ENCODE measurements at places on chromosomes 2 and 18.

- DNase-seq, result no peak
Measured at GRCh38 chr2:100437751-100438150, 20.3 kb upstream of the CHST10 start.

GRCh38 chr2:71962911-71963694 lies 184.6 kb downstream of the CYP26B1 start:
- no peak for DNase-seq

- no peak for DNase-seq
Measured at GRCh38 chr2:39902103-39902502, 123.0 kb upstream of the THUMPD2 start.

- DNase-seq, result no peak
Measured at GRCh38 chr2:158893026-158893425, 75.4 kb upstream of the TANC1 start.

GRCh38 chr2:15383695-15384350 lies 177.3 kb downstream of the NBAS start:
- DNase-seq, result no peak

GRCh38 chr18:46335534-46336101 lies 231.4 kb downstream of the HAUS1 start:
- no peak for DNase-seq

DNA sequence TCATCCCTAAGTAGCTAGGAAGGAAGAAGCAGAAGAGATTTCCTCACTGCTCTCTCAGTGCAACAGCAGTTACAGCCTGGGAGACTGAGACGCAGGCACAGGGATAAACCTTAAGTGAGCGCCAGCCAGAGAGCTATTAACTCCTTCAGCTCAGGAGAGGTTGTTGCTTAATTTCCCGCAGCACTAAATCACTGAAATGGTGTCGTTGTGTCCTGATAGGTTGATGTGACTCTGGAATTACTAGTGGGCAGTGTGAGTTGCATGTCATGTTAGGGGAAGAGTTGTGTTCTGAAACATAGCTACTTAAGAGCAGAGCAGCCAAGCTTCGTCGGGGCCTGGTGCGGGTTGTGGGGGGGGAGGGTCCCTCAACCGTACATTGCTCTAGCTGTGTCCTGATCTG lies 225.8 kb downstream of the NAPG start:
- no peak for DNase-seq

- no peak for DNase-seq
Measured at GRCh38 chr2:54083445-54083844, 32.0 kb upstream of the ACYP2 start.

DNA sequence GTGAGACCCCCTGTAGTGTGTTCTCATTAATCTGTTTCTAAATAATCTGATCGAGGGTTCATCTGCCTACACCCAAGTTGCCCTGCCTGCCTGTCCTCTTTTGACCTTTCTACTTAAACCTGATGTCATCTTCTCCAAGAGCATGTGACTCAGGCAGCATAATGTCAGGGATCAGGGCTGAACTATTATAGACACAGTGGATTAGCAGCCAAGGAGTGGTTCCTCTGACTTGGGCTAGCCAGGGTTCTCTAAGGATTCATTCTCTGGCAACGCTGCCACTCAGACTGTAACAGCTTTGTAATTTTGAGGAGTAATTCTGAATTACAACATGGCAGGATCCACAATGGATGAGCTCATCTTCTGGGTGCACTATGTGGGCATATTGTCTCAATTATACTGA lies 124.0 kb downstream of the MDH1 start:
- no peak for DNase-seq

- DNase-seq, result no peak
Measured at GRCh38 chr2:131042148-131042775, 51.0 kb downstream of the FAM168B start.

GRCh38 chr2:156626931-156627330 lies 190.8 kb downstream of the GPD2 start:
- no peak for DNase-seq

- DNase-seq, result no peak
Measured at GRCh38 chr2:37721201-37721560, 49.7 kb upstream of the CDC42EP3 start.

GRCh38 chr2:86021396-86022378 lies 84.0 kb downstream of the POLR1A start:
- DNase-seq, result no peak

DNA sequence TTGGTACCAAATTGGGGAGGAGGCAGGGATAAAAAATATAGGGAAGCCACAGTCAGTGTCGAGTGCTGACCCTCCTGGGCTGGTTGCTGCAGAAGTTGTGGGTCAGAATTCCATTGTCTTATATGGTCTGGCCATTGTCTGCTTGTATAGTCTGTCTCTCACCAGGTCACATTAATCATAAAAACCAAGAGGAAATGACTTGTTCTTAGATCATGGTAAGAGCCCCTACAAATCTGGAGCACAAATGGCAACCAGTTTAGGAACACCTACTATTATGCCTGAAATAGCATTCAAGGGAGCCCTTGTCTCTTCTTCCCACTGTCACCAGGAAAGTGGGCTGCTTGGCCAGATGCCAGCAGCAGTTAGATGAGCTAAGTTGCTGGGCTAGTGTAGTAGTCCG lies 119.7 kb upstream of the RMP24 start:
- DNase-seq, result no peak

GRCh38 chr2:120716641-120717585 lies 18.8 kb upstream of the GLI2 start:
- no peak for DNase-seq

DNA sequence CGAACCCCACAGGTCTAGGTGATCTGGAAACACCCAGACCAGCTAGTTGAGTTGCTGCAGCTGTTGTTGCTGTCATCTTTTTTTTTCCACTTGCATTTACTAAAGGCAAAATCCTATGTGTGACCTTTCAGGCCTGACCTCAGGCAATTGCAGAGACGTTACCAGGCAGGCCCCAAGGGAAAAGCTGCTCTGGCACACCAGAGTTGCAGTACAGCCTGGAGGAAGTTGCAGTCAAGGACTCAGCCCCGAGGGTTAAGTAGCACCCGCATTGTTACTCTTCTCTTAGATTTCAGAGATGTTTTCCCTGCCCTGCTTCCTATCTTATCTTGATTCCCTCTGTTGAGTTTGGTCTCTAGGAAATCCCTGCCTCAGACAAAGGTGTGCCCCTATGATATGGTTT lies 45.2 kb upstream of the SMAD2 start:
- DNase-seq, result no peak

GRCh38 chr2:14340703-14341102 lies 291.8 kb upstream of the LRATD1 start:
- DNase-seq, result no peak

GRCh38 chr2:113898081-113898480 lies 8.2 kb downstream of the ACTR3 start:
- no peak for DNase-seq

DNA sequence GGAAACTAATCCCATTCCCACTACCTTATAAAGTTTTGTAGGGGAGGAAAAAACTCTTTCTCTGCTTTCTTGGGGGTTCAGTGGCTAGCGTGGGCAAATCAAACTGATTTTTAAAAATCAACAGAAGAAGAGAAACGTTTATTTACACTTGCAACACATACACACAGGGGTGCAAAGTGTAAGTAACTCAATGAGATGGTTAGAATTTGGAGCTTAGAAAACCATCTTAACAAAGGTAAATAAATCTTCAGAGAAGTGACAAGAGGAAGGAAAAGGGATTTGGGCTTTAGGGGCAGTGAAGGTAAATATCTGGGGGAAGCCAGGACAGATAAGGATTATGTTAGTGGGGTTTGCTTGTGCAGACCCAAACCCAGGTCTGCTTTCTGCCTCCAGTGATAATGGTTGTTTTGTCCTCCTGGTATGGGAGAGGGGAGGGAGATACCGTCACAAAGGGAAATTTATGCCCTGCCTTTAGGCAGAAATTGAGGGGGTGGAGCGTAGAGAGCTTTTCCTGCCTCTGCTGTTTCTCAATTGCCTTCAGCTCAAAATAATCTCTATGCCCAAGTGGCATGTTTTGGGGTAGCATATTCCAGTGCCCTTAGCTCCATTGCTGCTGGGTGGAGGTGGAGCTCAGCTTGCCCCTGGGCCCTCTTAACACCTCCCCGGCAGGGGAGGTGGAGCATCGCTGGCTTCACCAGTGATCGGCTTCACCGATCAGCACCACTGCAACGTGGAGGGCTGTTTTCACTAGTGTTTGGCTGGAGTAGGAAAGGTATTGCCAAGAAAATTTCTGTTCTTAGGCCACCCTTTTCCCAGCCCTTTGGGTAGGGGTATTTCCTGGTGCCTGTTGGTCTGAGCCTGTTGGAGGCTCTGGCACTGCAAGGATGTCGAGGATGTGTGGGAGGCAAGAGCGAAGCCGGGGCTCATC lies 92.2 kb downstream of the TEX51 start:
- DNase-seq, result no peak

GRCh38 chr2:236849508-236849907 lies 236.2 kb upstream of the COPS8 start:
- DNase-seq, result no peak

DNA sequence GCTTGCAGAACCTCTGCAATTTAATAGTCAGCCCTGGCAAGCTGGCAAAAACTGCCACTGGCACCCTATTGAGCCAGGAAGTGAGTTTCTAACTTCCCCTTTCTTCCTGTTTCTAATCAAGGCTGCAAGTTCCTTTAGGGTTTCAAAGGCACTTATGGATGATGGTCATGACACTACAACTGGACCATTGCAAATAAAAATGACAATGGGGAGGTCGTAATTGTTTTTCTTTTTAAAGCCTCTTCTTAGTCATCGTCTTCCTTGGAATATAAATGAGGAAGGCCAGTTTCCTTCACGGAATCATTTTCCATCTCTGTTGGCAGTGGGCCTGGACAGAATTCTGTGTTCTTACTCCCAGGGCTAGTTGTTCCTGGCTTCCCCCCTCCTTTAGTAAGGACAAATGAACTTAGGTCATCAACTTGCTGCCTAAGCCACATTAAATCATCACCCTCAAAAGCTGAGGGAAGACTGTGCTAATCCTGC lies 35.8 kb downstream of the SH3RF3 start:
- no peak for DNase-seq

DNA sequence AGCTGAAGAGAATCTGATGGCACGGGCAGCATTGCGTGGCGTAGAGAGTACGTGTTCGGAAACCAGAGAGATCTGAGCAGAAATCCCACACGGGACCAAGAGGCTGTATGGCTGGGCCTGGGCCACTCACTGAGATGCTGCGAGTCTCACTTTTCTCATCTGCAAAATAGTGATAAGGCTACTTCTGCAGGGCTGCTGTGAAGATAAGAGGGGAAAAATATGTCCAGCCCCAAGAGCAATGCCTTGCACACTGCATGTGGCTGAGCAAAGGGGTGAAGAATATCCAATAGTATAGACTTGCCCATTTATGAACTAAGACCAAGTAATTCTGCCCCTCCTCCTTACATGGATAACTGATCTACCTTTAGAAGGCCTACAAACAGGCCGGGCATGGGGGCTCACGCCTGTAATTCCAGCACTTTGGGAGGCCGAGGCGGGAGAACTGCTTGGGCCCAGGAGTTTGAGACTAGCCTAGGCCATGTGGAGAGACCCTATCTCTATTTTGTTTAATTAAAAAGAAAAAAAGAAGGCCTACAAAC lies 3.1 kb downstream of the FECH start:
- no peak for DNase-seq

DNA sequence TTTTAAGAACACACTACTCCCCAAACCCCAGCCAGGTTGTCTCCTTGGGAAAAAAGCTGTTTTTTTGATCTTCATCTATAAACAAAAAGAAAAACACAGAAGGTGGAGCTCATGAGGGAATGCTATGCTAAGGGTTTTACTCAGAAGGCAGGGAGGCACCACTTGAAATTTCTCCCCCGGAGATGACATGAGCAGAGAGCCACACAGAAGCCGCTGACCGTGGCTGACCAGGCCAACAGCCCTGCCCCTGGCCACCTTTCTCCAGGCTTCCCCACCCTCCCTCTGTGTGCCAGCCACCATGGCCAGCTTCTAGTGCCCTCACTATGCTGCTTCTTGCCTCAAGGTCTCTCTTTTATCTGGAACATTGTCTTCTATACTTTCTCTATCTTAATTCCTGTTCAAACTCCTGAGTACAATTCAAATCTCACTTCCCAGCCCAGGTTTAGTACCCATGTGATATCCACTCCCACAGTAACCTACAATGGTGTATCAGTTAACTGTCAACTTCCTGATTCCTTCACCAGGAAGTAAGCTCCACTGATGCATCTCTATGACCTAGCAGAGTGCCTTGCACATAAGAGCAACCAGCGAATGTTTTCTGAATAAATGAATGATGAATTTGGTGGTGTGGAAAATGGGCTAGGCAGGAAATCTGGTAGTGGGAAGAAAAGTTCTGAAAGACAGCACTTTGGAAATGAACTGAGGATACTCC lies 15.3 kb downstream of the LAPTM4A start:
- no peak for DNase-seq

GRCh38 chr18:76662626-76663025 lies 159.7 kb upstream of the ZNF236 start:
- DNase-seq, result no peak

DNA sequence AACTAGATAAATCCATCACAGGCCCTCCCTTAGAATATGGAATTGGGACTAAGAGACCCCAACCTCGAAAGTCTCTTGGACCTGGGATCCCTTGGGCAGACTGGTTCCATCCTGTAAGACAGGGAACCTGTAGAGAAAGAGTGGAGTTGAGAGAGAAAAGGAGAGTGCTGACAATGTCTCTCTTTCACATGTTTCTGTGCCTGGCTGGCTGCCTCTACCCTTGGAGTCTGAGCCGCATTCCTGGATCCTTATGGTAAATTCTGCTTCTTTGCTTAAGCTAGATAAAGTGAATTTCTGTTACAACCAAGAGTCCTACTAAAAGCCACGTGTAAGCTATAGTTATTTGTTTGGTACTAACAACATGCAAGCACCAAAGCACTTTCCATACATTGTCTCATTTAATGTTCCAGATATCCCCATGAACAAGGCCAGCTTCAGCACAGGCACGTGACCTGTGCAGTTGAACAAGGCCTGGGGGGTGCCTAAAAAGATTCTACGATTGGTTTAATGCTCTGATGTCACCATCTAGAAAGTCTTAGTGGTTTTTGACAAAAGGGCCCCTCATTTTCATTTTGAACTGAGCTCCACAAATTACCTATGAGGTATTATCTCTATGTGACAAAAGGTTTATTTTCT lies 2.1 kb upstream of the PUM2 start:
- no peak for DNase-seq

DNA sequence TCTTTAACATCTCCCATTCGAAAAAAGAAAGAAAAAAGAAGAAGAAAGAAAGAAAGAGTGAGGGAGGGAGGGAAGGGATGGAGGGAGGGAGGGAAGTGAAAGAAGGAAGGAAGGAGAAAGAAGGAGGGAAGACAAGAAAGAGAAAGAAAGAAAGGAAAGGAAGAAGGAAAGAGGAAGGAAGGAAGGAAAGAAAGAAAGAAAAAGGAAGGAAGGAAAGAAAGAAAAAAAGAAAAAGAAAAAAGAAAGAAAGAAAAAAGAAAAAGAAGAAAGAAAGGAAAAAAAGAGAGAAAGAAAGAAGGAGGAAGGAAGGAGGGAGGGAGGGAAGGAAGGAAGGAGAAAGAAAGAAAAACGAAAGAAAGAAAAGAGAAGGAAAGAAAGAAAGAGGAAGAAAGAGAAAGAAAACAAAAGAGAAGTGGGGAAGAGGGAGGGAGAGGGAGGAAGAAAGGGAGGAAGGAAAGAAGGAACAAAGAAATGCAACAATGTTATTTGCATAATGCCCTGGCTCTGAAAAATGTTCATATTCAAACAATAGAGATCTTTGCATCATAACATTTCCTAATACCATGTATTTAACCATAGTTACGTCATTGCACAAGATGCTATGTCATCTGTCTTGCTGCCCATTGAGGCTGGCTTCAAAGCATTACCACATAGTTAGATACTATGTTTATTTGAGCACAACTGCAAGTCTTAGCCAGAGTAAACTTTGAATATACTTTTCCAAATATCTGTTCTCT lies 550.6 kb downstream of the DSC3 start:
- DNase-seq, result no peak

All from activated T-cell treated with anti-CD3 and anti-CD28 coated beads for 48 hours (primary cell).